ENCODE measurements at places on chromosomes 11 and 22.

GRCh38 chr11:58628446-58628845 is 6.0 kb downstream of the CNTF start:
- DNase-seq: no peak

GRCh38 chr11:14519597-14519916 is 629 bp downstream of the PSMA1 start:
- no peak for DNase-seq

- DNase-seq: no peak
Measured at GRCh38 chr11:120529911-120530310, 18.4 kb downstream of the GRIK4 start.

DNA sequence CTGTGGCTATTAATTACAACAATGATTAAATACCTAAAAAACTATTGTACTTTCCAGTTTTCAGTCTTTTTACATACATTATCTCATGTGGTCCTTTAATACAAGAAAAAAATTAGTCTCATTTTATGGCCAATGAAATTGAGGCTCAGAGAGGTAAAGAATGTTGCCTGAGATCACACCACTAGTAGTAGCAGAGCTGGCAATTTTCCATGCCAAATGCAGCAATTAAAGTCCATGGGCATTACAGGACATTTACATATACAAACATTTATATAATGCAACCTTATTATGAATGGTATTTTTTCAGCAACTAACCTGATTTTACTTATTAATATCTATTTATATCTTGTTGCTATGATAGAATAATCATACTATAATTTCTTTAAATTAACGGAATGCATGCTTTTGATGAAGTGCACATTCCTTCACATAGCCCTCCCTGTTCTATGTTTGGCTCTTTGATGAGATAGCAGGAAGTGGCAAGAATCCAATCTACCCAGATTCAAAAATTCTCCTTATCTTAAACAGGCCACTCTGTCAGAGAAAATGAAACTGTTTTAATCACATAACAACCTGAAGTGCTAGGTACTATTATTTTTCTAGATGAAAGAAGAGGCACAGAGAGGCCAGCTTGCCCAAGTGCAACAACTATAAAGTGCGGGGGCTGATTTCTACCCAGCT is 120.9 kb upstream of the LDLRAD3 start:
- no peak for DNase-seq

DNA sequence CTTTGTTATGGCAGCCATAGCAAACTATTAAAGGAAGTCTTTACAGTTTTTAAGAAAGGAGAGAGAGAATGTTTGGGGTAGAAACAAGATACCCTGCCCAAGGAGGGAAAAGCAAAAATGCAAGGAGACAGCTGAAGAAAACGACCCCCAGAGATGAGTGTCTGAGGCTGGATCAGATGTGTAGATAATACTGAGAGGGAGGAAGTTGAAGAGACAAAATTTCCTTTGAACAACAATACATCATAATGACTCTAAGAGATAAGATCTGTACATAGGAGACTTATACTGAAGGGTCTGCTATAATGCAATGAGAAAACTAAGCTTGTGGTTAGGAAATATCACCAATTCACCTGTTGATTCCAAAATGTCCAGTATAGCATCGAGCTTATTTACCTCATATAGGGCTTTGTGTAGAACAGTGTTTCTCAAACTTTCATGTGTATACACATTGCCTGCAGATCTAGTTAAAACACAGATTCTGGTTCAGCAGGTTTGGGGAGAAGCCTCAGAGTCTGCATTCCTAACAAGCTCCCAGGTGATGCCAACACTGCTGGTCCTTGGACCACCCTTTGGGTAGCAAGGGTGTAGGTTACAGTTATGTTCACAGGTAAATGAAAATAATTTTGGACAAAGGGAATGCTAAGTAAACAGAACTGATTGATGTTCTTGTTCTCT is 5.8 kb upstream of the CEP295 start:
- DNase-seq: no peak

GRCh38 chr11:58525037-58525614 is 17.2 kb upstream of the OR5B21 start:
- no peak for DNase-seq

DNA sequence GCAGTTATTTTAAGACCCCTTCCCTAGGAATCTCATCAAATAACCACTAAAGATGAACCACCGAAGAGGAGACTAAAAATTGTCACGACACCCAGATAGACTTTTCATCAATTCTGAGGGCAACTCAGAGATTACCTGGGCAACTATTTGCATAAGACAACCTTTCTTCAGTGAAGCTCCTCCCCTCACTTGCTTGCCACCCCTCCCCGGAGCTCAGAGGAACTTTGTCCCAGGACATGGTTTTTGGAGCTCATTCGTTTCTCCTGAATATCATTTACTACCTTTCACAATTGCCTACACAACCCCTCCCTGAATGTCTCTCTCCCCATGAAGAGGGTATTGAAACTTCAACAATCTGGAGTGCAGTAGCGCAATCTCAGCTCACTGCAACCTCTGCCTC is 3.9 kb downstream of the AGBL2 start:
- DNase-seq: no peak

DNA sequence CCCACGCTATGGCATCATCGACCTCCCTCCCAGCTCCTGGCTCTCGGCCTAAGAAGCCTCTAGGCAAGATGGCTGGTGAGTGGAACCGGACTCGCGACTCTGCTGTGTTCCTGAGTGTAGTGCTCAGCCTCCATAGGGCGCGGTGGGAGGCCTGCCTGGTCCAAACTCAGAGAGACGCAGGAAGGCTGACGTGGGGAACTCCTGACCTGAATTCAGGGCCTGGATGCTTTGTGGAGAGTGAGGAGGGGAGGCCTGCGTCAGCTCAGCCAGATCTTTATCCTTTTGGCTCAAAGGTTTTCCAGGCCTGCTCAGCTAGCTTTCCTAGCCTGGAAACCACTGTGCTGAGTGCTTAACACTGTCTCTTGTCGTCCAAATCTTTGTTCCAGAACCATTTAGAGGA is 8.0 kb downstream of the TIRAP start:
- no peak for DNase-seq

- peak; percentile 20 for DNase-seq
Measured at GRCh38 chr11:106077609-106078455, at the start of gene AASDHPPT. AASDHPPT (plus strand) TSS chr11:106077662; CDS start chr11:106077711, 49 bp downstream.

DNA sequence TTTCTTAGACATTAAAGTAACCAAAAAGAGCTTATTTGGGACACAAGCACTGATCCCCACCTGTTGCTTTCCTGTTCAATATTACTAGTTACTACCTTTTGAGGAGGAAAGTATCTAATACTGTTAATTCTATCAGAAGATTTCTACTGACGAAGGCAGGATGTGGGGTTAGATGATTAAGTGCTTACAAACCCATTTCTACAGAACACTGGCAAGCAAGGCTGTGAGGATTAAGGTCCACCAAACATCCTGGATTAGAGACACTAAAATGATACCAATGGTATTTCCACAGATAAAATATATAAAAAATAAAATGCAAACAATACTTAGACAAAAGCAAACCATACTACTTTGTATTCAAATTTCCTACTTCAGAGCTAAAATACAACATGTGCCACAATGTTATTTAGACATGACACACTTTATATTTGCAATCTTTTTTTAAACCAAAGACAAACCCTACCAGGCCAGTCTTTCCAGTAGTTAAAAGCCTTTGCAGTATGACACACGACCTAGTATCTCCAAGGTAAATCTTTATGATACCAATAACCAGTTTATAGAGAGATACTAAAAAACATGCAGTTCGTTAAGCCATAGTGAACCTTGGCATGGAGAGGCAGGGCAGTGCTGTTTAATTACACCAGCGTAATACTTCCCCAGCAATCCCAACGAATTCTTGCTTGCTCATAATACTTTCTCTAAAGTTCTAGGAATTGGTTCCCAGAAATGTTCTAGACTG is 71.2 kb upstream of the TP53AIP1 start:
- DNase-seq: no peak

DNA sequence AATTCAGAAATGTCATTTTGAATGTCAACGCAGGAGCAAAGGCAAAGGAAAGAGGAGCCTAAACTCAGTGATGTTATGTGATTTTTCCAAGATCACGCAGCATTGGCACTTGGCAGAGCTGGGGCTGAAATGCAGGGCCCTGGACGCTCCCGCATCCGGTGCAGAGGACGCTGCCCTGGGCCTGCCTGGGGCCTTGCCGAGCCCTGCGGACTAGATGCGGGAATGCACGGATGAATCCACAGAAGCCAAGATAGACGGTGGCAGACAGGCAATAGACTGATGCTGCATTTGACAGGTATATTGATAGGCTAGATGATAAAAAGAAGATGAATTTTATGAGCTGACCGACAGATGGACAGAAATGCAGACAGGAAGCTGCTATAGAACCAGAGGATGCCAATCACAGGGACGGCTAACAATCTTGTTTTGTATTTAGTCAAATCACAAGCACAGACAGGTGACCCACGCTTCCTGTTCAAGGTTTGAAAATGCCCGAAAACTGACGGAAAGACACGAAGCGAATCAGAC is 696 bp upstream of the MARK2 start:
- no peak for DNase-seq

DNA sequence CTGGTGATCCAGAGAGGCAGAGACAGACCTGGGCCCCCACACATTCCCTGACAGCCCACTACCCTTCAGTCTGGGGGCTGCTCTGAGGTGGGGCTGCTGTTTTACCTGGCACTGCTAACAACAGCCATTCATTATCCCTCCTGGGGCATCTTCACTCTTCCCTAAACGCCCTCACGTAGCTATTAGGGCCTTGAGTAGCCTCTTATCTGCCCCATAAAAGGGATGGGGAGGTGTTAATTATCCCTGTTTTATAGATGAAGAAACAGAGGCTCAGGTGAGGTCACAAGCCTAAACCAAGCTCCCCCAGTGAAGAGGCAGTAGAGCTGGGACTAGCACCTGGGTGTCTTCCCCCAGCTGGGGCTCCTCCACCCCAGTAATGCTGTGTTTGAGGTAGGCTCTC is 79.5 kb downstream of the KIAA1671 start:
- no peak for DNase-seq

GRCh38 chr11:76623884-76624419 is 46.6 kb downstream of the LRRC32 start:
- DNase-seq: no peak

DNA sequence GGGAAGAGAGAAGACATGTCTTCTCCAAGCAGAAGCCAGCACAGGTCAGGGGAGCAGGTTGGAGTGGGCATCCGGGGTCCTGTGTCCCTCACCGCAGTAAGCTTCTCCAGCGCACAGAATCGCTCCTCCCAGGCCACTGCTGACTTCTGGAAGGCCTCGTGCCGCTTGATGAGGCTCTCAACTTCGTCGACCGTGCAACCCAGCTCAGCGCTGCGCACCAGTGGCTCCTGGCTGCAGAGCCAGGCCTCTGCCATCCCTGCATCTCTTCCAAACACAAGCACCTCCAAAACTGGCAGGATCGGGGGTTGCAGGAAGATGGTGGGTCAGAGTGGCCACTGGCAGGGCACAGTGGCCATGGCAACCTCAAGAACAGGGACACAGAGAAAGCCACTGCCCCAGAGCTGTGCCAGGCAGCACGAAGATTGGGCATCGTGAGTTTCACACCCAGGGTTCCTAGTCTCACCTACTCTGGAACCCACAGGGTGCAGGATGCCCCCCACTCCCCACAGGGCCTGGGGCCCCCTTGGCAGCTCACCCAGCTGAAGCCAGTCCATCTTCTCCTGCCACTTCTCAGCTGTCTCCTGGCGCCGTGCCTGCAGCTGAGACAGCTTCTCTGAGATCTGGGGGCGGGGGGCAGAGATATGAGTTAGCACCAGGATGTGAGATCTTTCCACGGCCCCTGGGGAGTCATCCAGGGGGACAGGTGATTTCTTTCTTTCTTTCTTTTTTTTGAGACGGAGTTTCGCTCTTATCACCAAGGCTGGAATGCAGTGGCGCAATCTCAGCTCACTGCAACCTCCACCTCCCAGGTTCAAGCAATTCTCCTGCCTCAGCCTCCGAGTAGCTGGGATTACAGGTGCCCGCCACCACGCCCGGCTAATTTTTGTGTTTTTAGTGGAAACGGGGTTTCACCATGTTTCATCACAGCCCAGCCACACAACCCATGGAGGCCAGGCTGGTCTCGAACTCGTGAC is 11.2 kb upstream of the RBM4B start:
- no peak for DNase-seq

GRCh38 chr11:61545341-61545740 is 35.5 kb downstream of the SYT7 start:
- no peak for DNase-seq

GRCh38 chr11:72237112-72237931 is 6.7 kb downstream of the PHOX2A start:
- DNase-seq: no peak

GRCh38 chr11:123428116-123428715 is 1.9 kb upstream of the GRAMD1B start:
- no peak for DNase-seq

- no peak for DNase-seq
Measured at GRCh38 chr11:1888811-1889210, 2.9 kb downstream of the PRR33 start.

DNA sequence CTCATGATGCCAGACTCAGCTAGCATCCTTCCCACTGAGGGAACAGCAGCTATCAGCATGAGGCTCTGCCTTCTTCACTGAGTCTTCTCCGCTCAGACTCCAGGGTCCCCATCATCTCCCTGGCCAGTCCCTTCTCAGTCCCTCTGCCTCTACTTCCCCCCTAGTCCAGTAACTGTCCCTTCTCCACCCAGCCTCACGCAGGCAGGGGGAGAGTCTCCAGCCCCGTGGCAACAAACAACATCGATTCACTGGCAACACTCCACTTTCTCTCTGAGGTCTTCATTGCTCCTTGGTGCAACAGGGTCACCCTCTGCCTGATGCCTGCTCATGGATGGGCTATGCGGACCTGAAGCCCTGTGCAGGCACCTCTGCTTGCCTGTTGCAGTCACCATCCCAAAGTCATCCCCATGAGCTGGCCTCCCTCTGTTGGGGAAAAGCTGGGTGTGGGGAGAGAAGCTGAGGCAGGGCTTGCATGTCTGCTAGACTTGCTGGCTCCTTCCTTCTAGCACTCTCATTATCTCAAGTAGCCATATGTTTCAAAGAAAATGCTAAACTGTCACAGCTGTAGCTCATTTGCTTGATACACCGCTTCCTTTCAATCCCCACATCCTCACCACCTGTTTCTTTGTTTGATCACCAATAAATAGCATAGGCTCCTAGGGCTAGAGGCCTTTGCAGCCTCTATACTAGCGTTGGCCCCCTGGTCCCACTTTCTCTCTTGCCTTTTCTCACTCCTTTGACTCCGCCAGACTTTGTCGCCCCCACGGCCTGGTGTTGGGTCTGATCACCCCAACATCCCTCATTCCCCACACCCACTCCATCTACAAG is 4.3 kb upstream of the BCR start:
- DNase-seq: no peak

GRCh38 chr11:46537121-46537520 is 56.7 kb downstream of the AMBRA1 start:
- DNase-seq: no peak

- peak; percentile 39 for DNase-seq
Measured at GRCh38 chr11:78646564-78647185, 72.0 kb upstream of the NARS2 start.

- DNase-seq: no peak
Measured at GRCh38 chr11:121486054-121486453, 33.3 kb upstream of the SORL1-AS1 start.
